ENCODE measurements at places on chromosomes 2 and 18.

DNA sequence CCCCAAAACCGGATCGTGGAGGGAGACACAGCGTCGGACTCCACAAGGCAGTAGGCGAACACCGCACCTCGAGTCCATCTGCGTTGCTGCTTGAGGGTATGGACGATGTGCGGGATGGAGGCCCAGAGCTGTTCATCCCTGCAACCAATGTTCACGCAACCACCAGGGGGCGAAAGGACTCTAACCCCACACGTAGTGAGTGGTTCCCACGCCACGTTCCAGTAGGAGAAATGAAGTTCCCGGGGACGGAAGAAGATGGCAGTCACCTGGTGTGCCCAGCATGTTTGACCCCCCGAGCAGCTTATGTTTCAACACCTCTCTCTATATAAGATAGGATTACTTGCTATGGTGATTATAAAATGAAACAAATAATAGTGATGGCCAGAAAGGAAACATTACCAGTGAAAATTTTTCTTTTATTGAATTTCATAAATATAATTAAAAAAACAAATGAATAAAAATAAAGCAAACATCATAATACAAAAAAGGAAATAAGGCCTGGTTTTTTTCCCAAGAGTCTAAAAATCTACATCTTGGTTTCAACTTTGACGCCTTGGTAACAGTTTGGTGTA lies 184.3 kb downstream of the SH3BP4 start:
- peak; percentile 80 for DNase-seq

- no peak for DNase-seq
Measured at GRCh38 chr2:2686222-2686621, 355.1 kb upstream of the MYT1L start.

DNA sequence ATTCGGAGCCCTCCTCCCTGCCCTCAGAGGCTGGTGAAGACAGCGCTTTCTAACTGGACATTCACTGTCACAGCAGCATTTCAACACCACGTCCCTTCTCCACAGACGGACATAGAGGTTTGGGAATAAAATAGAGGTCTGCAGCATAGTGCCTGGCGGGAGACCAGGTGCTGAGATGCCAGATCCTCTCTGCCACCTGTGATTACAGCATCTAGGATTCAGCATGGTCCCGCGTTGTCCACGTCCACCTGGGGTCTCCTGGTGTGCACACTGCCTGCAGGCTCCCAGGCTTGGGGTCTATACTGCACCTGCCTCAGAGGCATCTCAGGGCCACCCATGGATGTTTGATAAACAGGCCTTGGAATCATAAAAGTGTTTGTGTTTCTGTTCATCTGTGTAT lies 175.5 kb downstream of the TMEM18 start:
- DNase-seq = no peak

DNA sequence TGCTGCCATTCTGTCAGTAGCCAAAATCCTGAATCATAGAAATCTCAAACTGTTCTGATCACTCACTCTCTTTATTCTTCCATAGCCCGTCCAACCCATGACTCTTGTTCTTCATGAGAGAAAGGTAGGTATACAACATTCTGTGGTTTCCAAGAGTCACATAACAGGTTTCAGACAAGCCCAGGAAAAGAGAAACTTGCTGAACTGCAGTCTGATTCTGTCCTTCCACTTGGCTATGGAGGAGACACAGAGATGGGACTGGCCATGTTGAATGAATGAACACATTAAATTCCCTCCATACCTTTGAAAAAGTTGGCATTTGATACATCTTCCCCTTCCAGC lies 880.2 kb upstream of the CELF4 start:
- no peak for DNase-seq

DNA sequence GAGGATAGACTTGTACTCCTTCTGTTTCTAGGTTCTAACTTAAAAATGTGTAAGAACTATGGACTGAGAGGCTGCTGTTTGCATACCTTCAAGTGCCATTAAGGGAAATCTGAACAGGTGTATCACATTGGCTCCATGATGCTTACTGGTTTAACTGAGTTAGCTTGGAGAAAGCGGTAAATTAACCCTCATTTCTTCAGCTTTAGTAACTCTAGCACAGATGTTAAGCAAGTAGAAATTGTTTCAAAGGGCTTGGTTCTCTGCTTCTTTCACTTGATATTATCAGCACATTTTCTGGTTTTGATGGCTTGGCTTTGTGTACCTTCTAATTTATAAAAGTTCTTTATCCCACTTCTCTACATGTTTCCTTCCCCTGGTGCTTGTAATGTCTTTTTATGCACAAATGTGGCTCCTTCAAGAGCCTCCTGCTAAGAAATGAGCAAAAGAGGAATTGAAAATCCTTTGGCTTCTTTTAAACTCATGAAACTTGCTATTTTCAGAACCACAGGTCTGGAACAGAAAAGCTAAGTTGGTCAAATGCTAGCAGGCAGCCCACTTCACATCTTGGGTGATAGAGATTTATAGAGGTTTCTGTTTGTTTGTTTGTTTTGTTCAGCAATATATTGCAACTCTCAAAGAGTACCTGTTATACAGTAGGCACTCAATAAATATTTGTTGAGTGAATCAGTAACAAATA lies 249.9 kb upstream of the THUMPD2 start:
- DNase-seq = no peak

GRCh38 chr18:45464619-45465018 lies 150.7 kb upstream of the SLC14A2 start:
- no peak for DNase-seq

GRCh38 chr2:102051692-102052277 lies 60.0 kb downstream of the IL1R2 start:
- no peak for DNase-seq

GRCh38 chr2:75589391-75590105 lies 28.8 kb upstream of the EVA1A start:
- DNase-seq = no peak

DNA sequence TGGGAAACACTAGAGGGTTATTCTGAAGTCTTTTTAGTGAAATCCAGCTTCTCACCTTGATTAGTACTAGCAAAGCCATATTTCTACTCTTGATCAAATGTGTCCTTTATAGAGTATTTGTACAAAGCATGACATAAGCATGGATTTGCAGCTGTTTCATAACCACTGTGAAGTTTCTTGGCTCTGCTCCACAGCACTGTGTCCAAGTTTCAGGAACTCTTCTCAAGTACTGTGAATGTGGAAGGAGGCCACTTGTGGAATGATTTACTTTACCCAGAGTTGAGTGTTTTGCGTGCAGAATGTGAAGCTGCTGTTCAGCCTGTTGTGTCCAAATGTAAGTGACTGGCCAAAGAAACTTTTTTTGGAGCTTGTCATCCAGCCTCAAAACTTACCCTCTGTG lies 16.2 kb upstream of the MAPRE2 start:
- no peak for DNase-seq

- no peak for DNase-seq
Measured at GRCh38 chr18:41703744-41704530, 251.1 kb upstream of the PIK3C3 start.
